ENCODE measurements at places on chromosomes 16 and 17. TPM values are rescaled to one million over a fixed set of nuclear protein-coding genes. Genes with fewer than 3 reads are reported as not detected.

- DNase-seq = no peak
Measured at GRCh38 chr16:58201163-58201562, 3.3 kb upstream of the CSNK2A2 start.

DNA sequence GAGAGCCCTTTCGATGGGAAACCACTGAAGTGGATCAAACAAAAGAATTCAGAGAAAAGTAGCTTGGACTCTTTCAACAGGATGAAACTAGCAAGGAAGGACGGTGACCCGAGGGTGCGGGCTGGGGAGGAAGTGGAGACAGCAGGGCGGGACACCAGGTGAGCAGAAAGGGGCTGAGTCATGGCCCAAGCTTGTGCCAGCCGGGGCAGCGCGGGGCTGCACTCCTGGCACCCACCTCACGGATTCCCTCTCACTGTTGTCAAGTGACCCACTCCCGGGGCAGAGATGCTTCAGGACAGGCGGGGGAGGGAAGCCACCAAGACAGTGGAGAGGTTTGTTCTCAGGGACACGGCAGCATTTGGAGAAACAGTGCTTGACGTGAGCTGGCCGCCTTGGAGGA is 10.7 kb upstream of the RNF222 start:
- no peak for DNase-seq

GRCh38 chr17:70916469-70916868 is 747.1 kb downstream of the KCNJ2 start:
- DNase-seq = no peak

GRCh38 chr16:16923479-16923878 is 544.5 kb downstream of the NPIPA7 start:
- DNase-seq = no peak

- no peak for DNase-seq
Measured at GRCh38 chr16:19831678-19832077, 53.0 kb downstream of the GPRC5B start.

The SHPK gene
- 9.3 TPM for total RNA-seq

The ACADVL gene
- 637 TPM for total RNA-seq
